ENCODE measurements at places on chromosomes 7 and 10.

DNA sequence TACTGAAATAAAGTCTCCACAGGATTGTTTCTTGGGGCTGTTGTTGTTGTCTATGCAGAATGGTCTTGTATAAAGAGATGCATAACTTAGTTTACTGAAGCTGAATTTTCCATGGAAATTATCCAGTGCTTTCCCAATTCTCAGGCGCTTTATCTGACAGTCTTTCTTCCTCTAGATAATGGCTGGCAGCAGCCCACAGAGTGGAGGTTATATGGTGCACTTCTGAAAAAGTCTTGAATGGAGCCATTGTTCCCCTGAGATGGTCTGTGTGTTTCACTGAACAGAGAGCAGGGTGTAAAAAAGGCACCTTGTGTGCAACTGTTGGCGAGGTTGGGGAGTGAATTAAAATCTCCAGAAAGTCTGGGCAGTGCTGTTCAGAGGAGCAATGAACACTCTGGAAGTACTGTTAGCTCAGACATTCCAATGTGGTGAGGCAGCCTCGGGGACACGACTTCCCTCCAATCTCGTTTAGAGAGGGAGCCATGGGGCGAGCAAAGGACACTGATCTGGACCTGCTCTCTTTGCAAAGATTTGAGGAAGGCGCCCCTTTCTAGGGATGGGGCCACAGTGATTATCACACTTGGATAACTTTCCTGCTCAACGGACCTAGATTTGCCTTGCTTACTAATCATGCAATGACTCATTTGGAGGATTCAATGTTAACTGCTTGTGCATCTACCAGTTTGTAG is 2.0 kb upstream of the PLCE1 start:
- peak; percentile 31 for DNase-seq

- DNase-seq = no peak
Measured at GRCh38 chr10:122730238-122730637, 30.6 kb upstream of the C10orf120 start.

- no peak for DNase-seq
Measured at GRCh38 chr10:77253147-77253545, 384.5 kb downstream of the KCNMA1 start.

GRCh38 chr7:6654842-6655610 is 17.9 kb downstream of the ZNF316 start:
- DNase-seq = no peak

- no peak for DNase-seq
Measured at GRCh38 chr10:102511583-102512274, 8.0 kb downstream of the SUFU start.

- DNase-seq = no peak
Measured at GRCh38 chr10:130986846-130987245, 324.7 kb downstream of the TCERG1L start.

GRCh38 chr10:115022733-115023132 is 70.4 kb upstream of the ATRNL1 start:
- no peak for DNase-seq

DNA sequence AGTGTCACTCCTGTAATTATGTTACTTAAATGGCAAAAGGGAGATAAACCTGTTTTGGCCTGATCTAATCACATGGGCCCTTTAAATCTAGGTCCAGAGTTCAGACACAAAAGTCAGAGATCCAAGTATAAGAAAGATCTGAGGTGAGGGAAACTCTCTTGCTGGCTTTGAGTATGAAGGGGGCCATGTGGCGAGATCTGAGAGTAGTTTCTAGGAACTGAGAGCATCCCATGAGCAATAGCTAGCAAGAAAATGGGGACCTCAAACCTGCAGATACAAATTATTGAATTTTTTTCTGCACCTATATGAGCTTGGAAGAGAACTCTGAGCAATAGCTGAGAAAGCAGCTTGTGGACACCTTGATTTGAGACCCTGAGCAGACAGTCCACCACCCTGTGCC is 27.6 kb downstream of the ANKRD7 start:
- no peak for DNase-seq

- DNase-seq = no peak
Measured at GRCh38 chr10:88067737-88068136, 204.3 kb downstream of the PTEN start.

DNA sequence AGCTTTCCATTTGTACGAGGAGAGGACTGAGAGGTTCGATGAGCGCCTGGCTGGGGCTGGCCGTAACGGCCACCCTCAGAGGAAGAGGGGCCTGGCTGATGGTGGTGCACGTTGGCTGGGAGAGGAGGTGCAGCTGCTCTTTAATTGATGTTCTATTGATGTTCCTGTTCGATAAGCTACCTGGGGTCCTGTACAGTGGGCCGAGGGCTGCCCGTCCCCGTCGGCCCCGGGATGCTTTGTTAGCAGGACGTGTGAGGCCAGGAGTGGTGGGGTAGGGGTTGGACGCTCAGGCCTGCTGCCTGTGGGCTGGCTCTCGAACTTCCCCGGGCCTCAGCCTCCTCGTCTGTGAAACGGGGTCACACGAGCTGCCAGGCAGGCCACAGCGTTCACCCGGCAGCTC is 25.4 kb downstream of the FAM20C start:
- DNase-seq = no peak

DNA sequence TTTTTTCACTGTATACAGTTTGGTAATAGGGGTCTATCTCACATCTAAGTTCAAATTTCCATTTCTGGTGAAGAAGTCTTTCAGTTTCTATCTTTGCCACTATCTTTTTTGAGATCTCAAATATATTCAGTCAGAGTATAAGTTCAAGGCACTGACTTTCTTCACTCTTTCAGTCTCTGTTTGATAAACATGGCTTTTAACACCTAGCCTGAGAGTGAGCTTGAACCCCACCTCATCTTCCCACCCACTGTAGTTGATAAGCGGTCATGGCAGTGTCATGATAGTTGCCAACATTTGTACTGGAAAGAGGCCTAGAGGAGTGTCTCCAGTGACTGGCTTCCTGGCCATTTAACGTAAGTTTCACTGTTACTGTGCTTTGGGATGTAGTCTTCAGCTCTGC is 41.2 kb upstream of the AGR3 start:
- no peak for DNase-seq

GRCh38 chr10:122640921-122641320 is 58.7 kb downstream of the C10orf120 start:
- DNase-seq = no peak

DNA sequence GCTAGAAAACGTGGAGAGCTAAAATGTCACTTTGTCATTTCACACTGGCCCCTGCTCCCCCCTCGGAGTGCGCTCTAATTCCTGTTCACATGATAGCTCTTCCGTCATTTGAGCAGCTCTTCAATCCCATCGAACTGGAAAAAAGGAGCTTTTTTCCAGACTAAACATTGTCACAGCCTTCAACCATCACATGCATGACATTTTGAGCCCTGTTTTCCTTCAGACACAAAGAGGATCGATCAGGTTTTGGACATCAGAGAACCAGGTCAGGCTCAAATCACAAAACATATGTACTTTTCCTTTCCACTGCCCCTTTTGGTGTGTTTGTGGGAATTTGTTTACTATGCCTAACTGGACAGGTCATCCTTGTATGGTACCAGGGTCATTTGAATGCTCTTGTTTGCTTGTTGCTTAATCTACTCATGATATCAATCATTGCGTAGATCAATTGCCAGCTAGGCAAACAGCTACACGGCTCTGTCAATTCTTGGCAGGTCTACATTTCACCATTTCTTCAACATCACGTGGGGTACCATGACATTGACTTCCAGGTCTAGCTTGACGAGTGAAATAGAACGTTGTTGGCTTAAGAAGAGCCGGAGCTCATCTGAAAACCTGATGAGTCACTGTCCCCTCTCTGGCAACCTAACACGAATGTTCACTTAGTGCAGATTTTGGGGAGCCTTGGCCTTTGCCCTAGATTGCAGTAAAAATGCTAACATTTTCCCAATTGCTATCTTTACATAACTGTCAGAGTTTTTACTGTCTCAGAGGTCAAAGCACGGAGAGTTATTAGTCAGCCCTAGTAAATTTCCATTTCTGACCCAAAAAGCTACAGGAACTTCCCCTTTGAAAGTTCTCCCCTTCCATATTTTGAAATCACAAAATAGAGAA is 87.3 kb downstream of the LYZL2 start:
- no peak for DNase-seq

GRCh38 chr10:58334817-58335305 is at the start of gene UBE2D1:
Gene UBE2D1, plus strand, starts transcription at chr10:58335006. Its CDS starts 196 bp downstream, at chr10:58335202.
- peak; percentile 84 for DNase-seq

DNA sequence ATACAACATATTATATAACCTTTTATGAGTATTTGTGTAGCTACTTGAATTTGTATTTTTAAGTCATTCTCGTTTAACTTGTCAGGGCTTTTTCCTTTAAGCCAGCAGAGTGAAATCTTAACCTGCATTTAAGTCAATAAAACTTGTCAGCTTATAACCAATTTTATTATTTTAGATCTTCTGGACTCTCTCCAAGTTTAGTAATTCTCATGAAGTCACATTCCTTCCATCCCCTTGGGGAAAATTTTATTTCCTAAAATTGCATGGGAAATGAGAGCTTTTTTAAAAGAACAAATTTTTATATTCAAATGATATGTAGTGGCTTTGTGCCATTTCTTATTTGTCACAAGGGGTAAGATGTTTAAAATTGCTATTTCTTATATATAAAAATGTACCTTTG is 74.0 kb downstream of the SEPTIN7 start:
- no peak for DNase-seq

All from globus pallidus (tissue), 1 donor.